Omental fat pad (tissue), 4 donors: ENCODE measurements at places on chromosomes 2 and 18. TPM values are rescaled to one million over a fixed set of nuclear protein-coding genes. Genes with fewer than 3 reads are reported as not detected.

DNA sequence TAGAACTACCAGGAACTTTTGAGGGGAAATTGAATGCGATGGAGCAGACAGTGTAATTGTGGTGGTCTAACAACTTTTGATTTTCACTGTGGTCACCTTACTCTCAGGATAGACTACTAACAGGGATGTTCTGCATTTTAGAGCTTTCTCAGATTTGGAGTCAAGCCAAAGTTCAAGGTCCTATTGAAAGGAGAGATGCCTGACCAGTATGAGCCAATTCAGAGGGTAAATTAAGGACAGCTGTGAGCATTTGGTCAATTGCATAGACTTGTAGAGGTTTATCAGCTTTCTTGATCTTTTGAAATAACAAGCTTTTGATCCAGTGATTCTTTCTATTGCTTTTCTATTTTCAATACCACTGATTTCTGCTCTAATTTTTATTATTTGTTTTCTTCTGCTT lies 1095.7 kb upstream of the CNTNAP5 start:
- DNase-seq, result no peak

GRCh38 chr2:932320-933115 lies 18.1 kb upstream of the SNTG2 start:
- DNase-seq, result no peak

DNA sequence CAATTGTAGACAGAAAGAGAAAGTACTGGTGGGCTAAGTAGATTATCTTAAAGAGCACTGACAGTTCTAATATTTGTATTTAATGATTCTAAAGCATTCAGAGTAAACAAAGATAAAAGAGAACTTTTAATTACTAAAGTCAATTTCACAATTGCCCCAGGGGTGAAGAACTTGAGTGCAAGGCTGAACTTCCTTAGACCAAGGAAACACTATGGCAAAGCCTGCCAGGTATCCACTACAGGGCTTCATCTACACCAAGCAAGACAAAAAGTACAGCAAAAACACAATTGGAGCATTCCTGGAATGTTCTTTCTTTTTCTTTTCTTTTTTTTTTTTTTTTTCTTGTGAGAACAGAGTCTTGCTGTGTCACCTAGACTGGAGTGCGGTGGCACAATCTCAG lies 46.9 kb upstream of the NDUFV2 start:
- no peak for DNase-seq

- DNase-seq, result no peak
Measured at GRCh38 chr2:68046224-68046623, 16.6 kb downstream of the C1D start.

DNA sequence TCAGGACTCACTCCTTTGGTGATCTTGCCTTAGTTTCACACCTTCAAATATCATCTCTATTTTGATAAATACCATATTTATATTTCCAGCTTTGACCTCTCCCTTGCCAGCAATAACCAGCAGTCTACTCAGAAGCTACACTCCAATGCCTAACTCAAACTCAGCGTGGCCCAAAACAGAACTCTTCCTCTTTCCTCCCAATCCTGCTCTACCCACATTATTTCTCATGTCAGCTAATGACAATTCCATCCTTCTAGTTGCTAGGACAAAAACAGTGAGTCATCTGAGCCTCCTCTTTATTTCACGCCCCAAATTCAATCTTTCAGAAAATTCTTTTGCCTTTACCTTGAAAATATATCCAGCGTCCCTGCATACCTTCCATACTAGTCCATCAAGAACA lies 23.5 kb downstream of the CYRIA start:
- DNase-seq, result no peak

GRCh38 chr2:207194028-207194427 lies 28.3 kb upstream of the KLF7 start:
- no peak for DNase-seq

DNA sequence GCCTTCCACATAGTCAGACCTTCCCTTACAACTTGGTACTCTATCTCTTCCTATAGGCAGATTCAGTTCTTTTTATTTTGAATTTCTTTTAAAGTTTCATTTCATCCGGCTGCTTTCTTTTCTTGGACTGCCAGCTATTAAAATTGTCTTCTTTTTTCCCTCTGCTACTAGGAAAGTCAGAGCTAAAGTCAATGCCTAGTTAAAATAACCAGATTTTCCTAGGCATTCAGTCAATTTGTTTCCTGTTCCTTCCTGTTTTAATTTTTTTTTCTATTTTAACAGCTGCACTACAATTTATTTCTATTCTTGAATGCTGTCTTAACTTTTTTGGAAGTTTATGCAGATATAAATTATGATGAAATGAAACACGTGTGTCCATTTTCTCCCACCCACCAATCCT lies 84.8 kb downstream of the EVA1A start:
- no peak for DNase-seq

DNA sequence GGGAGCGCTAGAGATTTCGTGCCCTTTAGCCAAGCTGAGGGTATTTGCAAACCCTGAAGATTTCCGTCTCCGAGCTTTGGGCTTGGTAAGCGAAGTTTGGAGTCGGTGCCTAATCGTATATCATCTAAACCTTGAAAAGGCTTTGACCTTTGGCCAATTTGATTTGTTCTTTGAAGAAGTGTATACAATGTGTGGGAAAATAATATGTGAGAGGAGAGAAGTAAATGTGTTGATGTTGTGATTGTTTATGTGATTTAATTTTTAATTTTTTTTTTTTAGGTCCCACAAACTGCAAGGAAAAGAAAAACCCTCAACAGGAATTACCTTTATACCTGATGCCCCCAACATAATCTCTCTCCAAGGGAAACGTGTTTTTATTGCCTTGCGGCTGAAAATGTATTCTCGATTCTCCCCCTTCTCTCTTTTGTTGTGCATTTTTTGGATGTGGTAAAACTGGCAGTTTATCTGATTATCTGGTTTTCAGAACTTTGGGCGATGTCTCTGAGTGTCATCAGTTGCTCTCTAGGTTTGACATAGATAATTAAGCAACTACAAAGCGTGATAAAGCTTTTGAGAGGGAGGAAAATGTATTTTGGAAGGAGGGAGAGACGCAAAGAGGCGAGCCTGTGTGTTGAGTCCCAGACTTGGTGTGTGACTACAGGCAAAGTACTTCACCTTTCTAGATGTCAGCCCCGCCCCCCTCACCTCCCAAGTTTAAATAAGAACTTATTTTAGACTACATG lies 912 bp upstream of the FBXO11 start:
- no peak for DNase-seq

DNA sequence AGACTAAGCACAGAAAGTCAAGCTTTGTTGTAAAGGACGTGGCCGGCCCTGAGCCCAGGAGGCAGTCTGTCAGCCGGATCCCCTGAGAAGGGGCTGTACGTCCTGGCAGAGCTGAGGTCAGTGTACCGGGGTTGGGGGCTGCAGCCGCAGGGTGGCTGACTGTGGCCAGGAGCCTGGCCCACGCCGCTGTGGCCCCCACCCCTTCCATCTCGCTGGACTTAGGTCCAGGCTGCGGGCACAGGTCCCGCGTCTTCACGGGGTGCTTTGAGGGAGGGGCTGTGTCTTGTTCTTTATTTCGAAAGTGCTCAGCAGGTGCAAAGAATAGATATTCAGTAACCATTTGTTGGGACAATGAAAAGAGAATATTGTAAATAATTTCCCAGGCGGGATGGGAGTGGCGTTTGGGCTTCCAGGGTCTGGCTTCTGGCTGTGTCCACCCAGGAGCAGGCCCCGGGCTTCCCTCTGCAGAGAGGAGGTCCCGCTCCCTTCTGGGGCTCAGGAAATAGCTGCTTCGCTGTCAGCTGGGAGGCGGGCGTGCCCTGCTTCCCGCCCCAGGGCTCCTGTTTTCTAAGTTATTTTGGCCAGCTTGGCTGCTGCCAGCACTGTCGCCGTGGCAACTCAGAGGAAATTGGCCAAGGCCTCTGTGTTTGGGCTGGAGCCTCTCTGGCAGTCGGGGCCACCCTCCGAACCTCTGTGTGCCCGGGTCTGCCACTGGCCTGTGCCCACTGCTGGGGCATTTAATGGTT lies 7.4 kb downstream of the NFATC1 start:
- no peak for DNase-seq

GRCh38 chr2:29207352-29208148 lies 92.3 kb downstream of the CLIP4 start:
- no peak for DNase-seq

- DNase-seq, result no peak
Measured at GRCh38 chr2:217833439-217833838, 169.4 kb downstream of the TNS1 start.

DNA sequence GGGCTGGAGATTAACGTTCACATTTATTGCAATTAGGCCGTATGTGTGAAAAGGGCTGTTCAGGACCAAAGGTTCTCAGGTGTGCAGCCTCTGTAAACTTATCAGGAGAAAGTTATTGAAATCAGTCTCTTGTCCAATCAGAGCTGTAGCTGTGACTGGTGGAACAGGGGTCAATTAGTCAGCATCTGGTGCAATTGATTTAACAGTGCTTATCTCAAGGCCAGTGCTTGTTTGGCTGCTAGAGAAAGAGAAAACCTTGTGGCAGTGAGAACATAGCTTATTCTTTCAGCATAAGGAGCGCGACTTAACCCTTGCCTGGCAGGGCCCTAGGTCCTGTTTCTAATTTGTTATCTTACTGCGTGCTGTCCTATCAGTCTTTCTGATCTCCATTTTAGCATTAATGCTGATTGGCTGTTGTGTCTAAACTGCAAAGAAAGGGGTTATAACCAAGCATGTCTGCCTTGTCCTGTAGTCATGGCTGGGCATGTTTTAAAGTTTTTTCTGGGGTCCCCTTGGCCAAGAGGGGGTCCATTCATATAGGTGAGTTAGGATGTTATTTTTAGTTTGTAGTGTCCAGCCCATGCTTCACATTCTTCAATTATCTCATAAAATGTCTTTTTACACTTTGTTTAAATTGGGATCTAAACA lies 66.4 kb downstream of the CYB5A start:
- DNase-seq, result no peak

- DNase-seq, result no peak
Measured at GRCh38 chr2:199916980-199917379, 5.9 kb downstream of the C2orf69 start.

DNA sequence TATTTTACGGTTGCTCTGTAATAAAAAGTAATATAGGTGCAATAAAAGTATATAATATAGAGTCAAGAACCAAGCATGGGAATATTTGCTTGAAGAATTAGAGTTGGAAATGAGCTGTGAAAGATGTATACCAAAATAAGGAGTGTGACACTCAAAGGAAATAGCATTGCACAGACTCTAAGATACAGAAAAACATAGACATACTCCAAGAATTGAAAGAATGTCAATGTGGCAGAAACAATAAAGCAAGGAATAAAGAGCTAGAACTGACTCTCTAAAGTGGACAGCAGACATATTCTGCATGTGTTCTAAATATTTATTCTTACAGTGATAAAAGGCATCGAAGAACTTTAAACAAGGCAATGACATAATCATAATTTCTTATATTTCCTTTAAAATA lies 561.1 kb upstream of the SETBP1 start:
- no peak for DNase-seq

PKP4 gene
- total RNA-seq, result 96.9 TPM

CCDC178 gene
- 2.8 TPM for total RNA-seq

WIPF1 gene
- 44.4 TPM for total RNA-seq

ABCB11 gene
- total RNA-seq, result 0.95 TPM

IL37 gene
- not detected for total RNA-seq
